Fibroblast of villous mesenchyme (primary cell): ENCODE measurements at places on chromosomes 1 and 21. TPM values are rescaled to one million over a fixed set of nuclear protein-coding genes. Genes with fewer than 3 reads are reported as not detected.

- DNase-seq = no peak
Measured at GRCh38 chr1:55052221-55053142, 13.1 kb downstream of the PCSK9 start.

DNA sequence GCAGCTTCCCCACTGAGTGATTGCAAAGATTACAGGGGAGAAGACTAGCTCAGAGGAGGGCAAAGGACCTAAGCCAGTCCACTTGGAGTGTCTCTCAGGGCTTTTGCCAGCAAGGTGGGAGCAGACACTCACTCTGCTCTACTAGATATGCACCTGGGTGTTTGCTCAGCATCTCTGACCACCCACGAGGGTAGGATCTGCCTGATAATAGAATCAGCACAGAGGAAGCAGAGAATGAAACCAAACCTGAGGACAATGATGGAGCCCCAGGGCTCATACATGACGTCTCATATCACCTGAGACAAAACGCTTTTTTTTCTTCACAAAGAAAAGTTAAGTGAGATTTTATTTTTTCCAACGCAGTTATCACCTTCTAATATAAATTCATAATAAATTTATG is 79.4 kb downstream of the RRAGC start:
- DNase-seq = no peak

DNA sequence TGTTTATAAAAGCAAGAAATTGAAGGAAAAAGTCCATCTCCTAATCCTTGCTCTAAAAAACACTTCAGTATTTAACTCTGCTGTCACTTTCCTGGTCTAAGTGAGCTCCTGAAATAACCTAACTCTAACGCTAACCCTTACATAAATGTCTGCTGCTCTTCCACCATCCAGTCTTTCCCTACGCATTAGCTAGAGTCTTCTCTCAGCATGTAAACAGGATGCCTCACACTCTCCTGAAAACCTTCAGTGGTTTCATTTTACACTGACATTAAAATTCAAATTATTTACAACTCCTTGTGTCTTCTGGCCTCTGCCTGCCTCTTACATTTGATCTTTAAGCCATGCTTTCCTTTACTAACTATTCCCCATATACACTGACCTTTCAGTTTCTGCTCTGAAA is 697.6 kb upstream of the CXADR start:
- peak; percentile 6 for DNase-seq

- DNase-seq = no peak
Measured at GRCh38 chr1:14756589-14757285, 158.3 kb downstream of the KAZN start.

- peak; percentile 27 for DNase-seq
Measured at GRCh38 chr21:36321325-36322082, 1.5 kb downstream of the MORC3 start.

DNA sequence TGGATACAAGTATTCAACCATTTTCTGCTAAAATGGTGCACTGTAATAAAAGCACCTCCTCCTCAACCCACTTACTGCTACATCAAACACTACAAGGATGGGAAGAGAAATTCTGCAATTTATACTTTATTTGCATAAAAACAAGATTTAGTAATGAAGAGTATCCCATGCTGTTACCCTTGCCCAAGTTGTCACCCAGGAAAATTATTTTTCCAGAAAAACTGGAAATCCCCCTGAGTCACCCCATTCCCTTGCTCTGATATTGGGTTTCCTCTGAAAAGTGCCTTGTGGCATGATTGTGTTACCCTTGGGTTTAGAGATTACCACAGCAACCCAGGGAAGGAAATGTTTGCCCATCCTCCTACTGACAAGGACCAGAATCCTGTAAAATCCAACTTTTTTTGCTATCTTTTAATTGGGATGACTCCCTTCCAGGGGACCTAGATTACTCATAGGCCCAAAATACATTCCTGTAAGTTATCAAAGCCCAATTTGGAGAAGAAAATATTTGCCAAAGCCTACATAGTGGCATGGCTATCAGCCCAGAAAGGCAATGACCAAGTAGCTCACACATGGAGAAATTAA is 16.5 kb upstream of the ZC3H11B start:
- no peak for DNase-seq

Gene HSD3B2
- total RNA-seq = not detected in 2 replicates
